ENCODE measurements at places on chromosomes 12 and 14.
A peak's percentile ranks its signal among the peaks of the same experiment; 100 is the strongest.

GRCh38 chr12:50403001-50403440 is 2.3 kb downstream of the LARP4 start:
- DNase-seq, result no peak

- peak; percentile 8 for DNase-seq
These were observed 12.6 kb upstream of the TTC7B start for GRCh38 chr14:90828642-90829487.

DNA sequence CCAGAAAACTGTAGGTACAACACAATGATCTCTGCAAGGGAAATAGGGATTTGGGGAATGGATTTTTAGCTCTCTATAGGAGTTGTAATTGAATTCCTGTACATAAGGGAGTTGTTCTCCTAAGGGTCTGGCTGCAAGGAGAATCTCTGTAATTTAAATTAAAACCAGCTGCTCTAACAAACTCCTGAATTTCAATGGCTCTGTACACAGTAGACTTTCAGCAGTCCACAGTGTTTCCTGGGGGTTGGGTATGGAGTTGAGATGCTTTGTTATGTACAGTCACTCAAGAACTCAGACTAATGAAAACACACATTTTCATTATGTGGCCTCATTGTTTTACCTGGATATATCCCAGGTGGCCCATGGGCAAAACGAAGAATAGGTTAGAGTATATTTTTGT is 93.2 kb downstream of the NAV3 start:
- no peak for DNase-seq

DNA sequence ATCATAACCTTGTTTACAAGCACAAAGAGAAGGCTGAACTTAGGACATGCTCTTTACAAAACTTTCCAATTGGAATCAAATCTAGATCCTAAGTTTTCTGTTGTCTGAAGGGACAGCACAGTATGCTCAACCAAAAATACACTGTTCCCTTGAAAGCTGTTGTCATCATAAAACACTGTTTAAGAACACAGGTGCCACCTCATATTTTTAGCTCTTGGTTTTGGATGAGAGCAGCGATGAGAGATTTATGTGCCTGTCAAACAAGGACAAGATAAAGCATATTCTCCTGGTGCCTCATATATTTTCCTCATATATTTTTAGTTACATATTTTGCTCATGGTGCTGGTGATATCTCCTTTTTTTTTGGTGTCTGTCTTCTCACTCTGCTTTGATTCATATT is 788.4 kb downstream of the AACS start:
- DNase-seq, result no peak

GRCh38 chr12:71694099-71694820 is 8.4 kb downstream of the TMEM19 start:
- DNase-seq, result no peak

Measured in activated effector memory CD4-positive, alpha-beta T cell treated with Interleukin-2 at 50 U/mL for 16 hours (primary cell).